ENCODE measurements at places on chromosomes 4 and X. TPM values are rescaled to one million over a fixed set of nuclear protein-coding genes. Genes with fewer than 3 reads are reported as not detected.

GRCh38 chr4:140472156-140472555 lies 25.9 kb downstream of the MGAT4D start:
- DNase-seq, result no peak

GRCh38 chr4:123090886-123091285 lies 168.5 kb upstream of the NUDT6 start:
- DNase-seq, result no peak

GRCh38 chr4:38794051-38794450 lies 10.5 kb downstream of the TLR1 start:
- no peak for DNase-seq

The ARAP2 gene
- total RNA-seq, result 1.8 TPM

GRCh38 chr4:8682725-8683124 lies 90.2 kb downstream of the CPZ start:
- DNase-seq, result no peak

GRCh38 chr4:38672397-38673129 lies 8.6 kb downstream of the KLF3 start:
- DNase-seq, result no peak

DNA sequence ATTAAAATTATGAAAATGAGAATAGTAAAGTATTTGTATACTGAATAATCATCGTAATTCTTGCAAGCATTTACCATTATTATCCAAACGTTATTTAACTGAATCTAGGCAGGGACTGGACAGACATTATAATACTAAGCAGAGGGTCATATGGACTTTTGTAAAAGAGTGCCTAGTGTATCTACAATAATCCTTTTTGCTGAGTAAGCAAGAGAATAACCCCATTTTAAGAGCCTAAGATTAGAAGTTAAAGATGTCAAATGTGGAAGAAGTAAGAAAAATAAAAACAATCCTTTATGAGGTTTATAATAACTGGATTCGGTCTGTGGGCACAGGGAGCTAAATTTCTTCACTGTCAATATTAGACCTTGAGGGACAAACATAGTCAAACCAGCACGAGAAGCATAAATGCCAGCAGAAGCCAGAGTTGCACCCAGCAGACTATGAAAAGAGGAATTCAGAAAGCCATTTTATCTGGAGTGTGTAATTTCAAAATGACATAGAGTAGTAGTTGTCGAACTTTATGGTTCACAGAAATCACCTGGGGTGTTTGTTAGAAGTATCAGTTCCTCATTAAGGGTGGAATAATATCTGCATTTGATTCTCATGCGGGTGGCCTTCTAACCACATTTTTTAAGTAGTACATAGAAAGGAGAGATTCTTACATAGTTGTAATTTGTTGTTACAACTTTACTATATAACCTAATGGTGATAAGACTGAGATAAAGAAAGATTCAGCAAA lies 39.7 kb upstream of the DCLK2 start:
- no peak for DNase-seq

- no peak for DNase-seq
These were observed 330.5 kb upstream of the ZFP42 start for GRCh38 chr4:187665086-187665485.

The KLHL4 gene
- 1.8 TPM for total RNA-seq

The DCLK2 gene
- total RNA-seq, result 33.4 TPM

DNA sequence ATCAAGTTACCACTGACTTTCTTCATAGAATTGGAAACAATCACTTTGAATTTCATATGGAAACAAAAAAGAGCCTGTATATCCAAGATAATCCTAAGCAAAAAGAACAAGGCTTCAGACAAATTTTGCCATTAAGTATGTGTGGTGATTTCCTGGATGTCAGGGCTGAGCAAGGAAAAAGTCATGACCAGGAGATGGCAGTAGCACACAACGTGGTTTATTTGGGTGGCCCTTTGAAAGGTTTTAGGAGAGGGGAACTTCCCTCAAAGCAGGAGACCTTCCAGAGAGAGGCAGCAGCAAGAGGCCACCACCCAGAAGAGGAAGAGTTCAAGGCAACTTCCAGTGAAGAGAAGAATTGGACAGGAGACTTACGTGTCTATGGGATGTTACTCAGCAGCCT lies 18.1 kb upstream of the ZXDB start:
- no peak for DNase-seq

The STK26 gene
- 3.3 TPM for total RNA-seq

DNA sequence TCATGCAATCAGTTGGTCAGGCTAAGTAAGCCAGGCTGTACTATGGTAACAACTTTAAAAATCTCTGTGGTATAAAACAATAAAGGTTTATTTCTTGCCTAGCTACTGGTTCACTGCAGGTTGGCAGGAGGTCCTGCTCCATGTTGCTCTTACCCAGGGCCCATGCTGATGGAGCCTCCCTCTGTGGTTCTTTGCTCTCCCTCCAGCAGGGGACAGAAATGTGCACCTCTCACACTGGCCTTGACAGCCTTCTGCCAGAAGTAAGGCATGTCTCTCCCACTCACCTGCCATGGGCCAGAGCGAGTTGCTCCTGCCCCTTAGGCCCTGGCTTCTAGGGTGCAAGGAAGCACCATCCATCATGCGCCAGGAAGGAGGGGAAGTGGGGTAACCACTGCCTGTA lies 31.1 kb downstream of the CLDN22 start:
- no peak for DNase-seq

DNA sequence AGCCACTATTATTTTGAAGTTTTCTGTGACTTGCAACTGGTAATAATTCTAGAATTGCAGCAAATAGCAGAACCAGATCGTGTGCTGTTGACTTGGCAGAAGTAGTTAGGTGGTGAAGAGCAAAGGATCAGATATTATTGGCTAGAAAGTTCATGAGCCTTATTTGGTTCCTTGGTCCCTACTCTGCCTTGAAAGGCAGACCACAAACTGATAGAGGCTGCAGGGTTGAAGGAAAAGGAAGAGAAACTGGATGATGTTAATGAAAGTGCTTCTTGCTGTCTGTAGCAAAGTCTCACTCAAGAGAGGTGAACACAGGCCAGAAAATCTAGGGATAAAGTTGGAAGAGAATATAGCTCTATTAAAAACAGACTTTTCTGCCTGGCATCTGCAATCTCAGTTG lies 41.2 kb upstream of the RNF150 start:
- DNase-seq, result no peak

The SPANXA2 gene
- not detected for total RNA-seq

- no peak for DNase-seq
These were observed 362.4 kb downstream of the MID1IP1 start for GRCh38 chrX:39163581-39164126.

The PCSK1N gene
- not detected for total RNA-seq

The MMRN1 gene
- 0.89 TPM for total RNA-seq

All from heart right ventricle (tissue), 16 donors.